ENCODE measurements at places on chromosomes 6 and 20.
A peak's percentile ranks its signal among the peaks of the same experiment; 100 is the strongest.

DNA sequence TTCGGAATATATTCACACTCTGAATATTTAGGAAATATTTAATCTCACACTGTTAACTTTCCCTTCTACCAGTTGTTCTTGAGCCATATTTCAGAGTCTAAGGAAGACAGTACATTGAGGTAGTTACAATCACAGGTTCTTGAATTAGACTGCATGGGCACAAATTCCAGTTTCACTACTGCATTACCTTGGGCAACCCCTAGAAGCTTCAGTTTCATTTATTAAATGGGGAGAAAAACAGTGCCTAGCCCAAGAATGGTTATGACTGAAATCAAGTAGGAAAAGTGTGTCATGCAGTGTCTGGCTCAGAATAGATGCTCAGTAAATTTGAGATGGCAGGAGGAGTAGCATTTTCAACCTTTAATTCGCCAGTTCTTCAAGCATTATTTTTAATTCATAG lies 124.5 kb upstream of the SAMD5 start:
- DNase-seq = no peak

DNA sequence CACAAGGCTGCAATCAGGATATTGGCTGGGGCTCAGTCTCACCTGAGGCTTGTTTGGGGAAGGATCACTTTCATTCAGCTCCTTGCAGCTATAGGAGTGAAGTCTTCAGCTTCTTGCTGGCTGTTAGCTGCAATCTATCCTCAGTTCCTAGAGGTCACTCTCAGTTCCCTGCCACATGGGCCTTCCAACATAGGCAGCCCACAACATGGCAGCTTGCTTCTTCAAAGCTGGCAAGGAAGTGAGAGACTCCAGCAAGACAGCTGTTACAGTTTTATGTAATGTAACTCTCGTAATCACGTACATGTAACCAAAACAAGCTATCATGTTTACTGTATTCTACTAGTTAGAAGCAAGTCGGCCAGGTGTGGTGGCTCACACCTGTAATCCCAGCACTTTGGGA lies 226.9 kb downstream of the CDC5L start:
- no peak for DNase-seq

DNA sequence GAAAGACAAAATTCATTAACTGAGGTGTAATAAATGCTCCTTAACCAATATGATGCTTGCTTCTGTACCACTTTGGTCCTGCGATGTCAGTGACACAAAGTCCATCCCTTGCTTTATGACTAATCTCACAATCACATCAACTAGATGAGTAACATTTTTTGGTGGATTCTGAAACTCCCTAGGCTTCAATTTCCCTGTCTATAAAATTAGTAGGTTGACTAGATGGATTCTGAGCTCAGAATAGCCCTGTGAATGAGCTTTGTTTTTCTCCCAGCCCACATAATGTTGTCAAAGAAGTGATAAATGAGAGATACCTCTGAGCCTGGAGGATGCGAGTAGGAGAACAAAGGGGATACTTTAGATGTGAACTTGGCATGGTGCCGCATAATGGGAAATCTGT lies 9.1 kb downstream of the TXLNB start:
- DNase-seq = no peak

DNA sequence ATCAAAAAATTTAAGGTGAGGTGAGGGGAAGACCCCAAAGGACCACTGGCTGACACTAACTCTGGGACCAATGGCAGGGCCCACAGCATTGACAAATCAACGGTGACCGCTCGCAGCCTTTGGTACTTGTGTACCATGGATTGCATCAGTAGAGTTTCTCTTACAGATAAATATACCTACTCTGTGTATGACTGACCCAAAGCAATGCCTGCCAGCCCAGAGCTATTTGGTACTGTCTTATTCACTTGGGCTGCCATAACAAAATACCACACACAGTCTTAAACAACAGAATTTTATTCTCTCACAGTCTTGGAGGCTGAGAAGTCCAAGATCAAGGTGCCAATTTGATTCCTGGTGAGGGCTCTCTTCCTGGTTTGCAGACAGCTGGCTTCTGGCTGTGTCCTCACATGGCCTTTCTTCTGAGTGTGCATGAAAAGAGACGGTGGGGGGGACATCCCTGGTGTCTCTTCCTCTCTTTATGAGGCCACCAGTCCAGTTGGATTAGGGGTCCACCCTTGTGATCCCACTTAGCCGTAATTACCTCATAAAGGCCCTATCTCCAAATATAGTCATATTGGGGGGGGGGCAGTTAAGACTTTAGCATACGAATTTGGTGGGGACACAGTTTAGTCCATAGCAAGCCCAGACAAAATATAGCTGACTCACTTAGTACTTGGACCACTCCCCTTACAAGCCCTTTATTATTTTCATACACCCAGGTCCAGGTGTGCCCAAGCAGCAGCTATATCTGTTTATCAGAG lies 336.3 kb downstream of the CD83 start:
- no peak for DNase-seq

DNA sequence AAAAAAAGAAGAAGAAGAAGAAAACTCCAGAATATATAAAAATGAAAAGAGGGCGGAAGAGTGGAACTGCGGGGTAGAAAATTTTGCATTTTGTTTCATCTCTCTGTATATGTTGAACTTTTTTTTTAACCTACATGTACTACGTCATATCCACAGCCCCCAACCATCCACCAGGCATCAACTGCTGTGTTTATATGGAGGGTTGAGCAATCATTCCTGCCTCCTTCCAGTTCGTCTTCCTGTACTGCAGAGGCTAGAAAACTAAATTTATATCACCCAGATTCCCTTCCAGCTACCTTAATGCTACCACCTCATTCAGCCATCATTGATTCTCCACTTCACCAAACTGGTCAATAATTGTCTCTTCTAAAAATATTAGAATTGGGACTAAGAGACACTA lies 9.5 kb upstream of the SIGLEC1 start:
- DNase-seq = peak; percentile 13

- DNase-seq = no peak
Observed at GRCh38 chr20:21398109-21399004, 1.0 kb upstream of the NKX2-4 start.

GRCh38 chr6:70894001-70894400 lies 62.9 kb downstream of the B3GAT2 start:
- no peak for DNase-seq

Measured in iris pigment epithelial cell (primary cell).